ENCODE measurements at places on chromosomes 16 and 17.

DNA sequence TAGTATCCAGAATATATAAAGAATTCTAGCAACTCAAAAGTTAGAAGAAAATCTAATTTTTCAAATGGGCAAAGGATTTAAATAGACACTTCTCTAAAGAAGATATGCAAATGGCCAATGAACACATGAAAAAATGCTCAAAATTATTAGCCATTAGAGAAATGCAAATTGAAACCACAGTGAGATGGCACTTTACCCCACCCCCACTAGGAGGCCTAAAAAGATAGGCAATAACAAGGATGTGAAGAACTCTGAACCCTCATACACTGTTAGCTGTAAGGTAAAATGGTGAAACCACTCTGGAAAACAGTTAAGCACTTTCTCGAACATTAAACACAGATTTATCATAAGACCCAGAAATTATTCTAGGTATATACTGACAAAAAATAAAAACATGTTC is 71.4 kb upstream of the IRX6 start:
- DNase-seq: no peak

- DNase-seq: no peak
These were observed 647 bp downstream of the FBXL20 start for GRCh38 chr17:39400547-39401411.

DNA sequence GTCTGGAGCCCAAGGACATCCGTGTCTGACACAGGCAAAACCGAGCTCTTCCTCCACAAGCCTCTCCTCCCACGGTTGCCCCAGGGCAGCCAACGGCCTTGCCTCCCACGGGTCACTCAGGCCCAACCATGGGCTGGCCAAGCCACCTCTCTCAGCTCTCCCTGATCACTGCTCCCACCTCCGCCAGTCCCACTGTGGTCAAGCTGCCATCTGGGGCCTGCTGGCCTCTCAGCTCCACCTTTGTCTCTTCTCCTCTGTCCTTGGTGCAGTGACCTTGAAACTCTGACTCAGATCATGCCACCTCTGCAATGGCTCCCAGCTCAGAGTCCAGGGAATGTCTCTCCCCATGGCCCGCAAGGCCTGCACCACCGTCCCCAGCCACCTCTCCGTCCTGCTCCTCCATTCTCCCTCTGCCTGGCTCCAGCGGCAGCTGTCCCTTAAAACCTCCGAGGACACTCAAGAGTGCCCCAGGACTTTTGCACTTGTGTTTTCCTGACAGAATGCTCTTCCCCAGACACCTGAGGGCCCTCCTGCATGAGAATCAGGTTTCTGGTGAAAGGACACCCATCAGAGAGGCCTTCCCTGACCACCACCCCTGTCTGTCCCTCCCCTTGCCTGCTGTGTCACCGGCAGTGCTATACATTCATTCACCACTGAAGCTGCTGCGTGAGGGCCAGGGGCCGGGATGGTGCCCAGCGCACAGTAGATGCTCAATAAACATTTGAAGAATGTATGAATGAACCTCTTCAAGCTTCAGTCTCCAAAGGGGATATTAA is 19.3 kb downstream of the PEMT start:
- no peak for DNase-seq

- DNase-seq: no peak
These were observed 11.4 kb upstream of the BIRC5 start for GRCh38 chr17:78202666-78203065.

DNA sequence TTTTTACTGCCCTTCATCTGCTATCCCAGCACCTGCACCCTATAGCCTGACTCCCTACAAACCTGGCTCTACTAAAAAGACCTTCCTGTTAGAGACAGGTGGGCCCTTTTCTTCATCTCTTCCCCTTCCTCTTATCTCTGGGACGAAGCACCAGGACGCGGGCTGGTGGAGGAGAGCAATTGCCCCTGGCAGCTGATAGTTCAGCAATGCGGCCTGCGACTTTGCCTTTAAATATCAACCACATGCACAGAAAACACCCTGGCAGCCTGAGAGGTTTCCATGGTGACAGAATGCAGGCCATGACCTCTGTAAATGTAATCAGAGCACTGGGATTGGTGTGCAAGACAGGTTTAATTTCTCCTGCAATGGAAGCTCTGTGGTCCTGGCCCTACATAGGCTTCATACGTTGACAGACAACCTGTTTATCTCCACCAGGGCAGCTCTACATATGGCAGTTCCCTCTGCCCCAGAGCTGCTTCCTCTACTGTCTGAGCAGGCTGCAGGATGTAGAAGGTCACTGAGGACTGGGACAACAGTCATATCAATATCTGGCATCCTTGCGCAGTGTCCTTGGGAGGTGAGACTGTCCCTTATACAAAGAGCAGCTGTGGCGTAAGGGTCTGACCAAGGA is 10.0 kb upstream of the SKAP1 start:
- DNase-seq: no peak

DNA sequence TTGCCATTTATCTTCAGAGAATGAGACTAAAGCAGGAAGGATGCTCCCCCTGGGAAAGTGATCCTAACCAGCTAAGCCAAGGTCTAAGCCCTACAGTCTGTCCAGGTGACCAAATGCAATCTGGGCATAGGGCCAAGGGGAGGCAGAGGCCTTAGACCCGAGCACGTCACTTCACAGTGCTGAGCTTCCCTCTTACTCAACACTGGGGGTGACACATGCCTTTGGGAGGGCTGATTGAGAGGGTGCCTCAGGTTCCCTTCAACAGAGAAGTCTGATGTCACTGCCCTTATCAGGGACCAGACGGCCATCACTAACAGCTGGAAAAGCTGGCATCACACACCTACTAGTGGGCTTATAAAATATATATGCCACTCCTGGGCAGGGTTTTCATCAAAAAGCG is 4.0 kb downstream of the CIAO2B start:
- no peak for DNase-seq

GRCh38 chr16:49899991-49900695 is 44.2 kb upstream of the ZNF423 start:
- no peak for DNase-seq

- no peak for DNase-seq
These were observed 6.7 kb downstream of the NEK8 start for GRCh38 chr17:28735242-28735722.

DNA sequence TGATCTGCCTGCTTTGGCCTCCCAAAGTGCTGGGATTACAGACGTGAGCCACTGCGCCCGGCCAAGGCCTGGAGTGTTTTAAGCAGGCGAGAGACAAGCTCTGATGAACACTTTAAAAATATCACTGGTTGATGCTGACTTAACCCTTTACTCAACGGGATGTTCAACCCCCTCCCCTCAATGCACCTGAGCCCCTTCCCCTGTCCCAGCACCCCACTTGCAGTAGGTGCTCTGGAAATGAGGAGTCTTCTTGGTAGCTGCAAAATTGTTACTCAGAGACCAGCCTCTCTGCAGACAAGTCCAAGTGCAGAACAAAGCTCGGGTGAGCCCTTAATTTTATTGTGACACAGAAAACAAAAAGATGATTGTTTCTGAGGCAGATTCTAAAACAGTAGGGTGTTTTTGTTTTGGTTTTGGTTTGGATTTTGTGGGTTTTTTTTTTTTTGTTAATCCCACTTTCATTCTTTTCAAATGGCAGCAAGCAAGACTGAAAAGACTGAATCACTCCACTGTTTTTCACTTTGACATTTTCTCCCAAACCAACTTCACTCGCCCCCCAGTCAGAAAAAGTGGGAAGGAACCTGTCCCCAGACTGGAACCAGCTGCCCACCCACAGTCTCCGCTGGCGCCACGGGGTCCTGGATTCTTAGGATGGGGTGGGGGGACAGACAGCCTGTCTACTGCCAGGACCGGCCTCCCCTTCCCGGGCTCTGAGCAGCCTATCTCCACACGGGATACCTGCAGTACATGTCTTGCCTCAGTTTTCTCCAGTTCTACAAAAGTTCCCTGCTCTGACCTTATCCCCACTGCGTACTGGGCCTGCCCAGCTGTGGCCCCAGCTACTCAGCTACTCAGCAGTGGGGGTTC is 5.2 kb upstream of the PLLP start:
- DNase-seq: no peak

Data from NCI-H446 treated with DMSO at 0.1 percent for 48 hours (cell line).